ENCODE measurements at places on chromosomes 11 and 22. TPM values are rescaled to one million over a fixed set of nuclear protein-coding genes. Genes with fewer than 3 reads are reported as not detected.

The OR10A2 gene
- not detected for total RNA-seq

The APOL4 gene
- total RNA-seq = 2.3 TPM

The CNIH2 gene
- 0.28 TPM for total RNA-seq

The SYCE3 gene
- total RNA-seq = 0.37 TPM

The PATE2 gene
- total RNA-seq = not detected

The MS4A7 gene
- total RNA-seq = not detected

The MS4A12 gene
- not detected for total RNA-seq

The SMIM35 gene
- total RNA-seq = not detected

The GAS2 gene
- 0.65 TPM for total RNA-seq

The HSD17B12 gene
- 74.6 TPM for total RNA-seq

The PSMC3 gene
- 186 TPM for total RNA-seq

The MAPK1 gene
- 31.0 TPM for total RNA-seq

The GAL3ST3 gene
- 0.14 TPM for total RNA-seq

The KRTAP5-11 gene
- total RNA-seq = not detected

The EFCAB6 gene
- 2.1 TPM for total RNA-seq

The OR5A1 gene
- total RNA-seq = not detected

The LSP1 gene
- total RNA-seq = 2.6 TPM

The GP1BB gene
- 1.00 TPM for total RNA-seq

The DEFB131B gene
- not detected for total RNA-seq

The SEC14L2 gene
- 9.3 TPM for total RNA-seq

The APOL5 gene
- total RNA-seq = not detected

The SMARCB1 gene
- total RNA-seq = 17.4 TPM

The FGF3 gene
- not detected for total RNA-seq
